ENCODE measurements at places on chromosomes 13 and 19. TPM values are rescaled to one million over a fixed set of nuclear protein-coding genes. Genes with fewer than 3 reads are reported as not detected.

Gene ZNF415
- 15.2 TPM for polyA plus RNA-seq

Gene GNA15
- polyA plus RNA-seq = 0.69 TPM

Gene PAK4
- 25.8 TPM for polyA plus RNA-seq

Gene TRAPPC2B
- polyA plus RNA-seq = 35.6 TPM

Gene RGS9BP
- polyA plus RNA-seq = 0.83 TPM

Gene LAIR2
- polyA plus RNA-seq = not detected

Gene RAP2A
- polyA plus RNA-seq = 3.9 TPM

Gene KLK12
- polyA plus RNA-seq = not detected

Gene TLE6
- 1.3 TPM for polyA plus RNA-seq

Gene METTL21C
- not detected for polyA plus RNA-seq

Gene C19orf67
- polyA plus RNA-seq = not detected

Gene OSCAR
- 1.0 TPM for polyA plus RNA-seq

Gene ZNF610
- 2.8 TPM for polyA plus RNA-seq

Gene GGACT
- 0.91 TPM for polyA plus RNA-seq

Gene TPTE2
- not detected for polyA plus RNA-seq

Gene LTBP4
- polyA plus RNA-seq = 121 TPM

Gene TNNT1
- 23.8 TPM for polyA plus RNA-seq

Gene FBXL3
- 11.8 TPM for polyA plus RNA-seq

Gene ATP4A
- not detected for polyA plus RNA-seq

Gene UNC13A
- polyA plus RNA-seq = 0.19 TPM
